ENCODE measurements at places on chromosomes 7 and 10.

GRCh38 chr10:110326351-110327032 is 21.8 kb upstream of the SMNDC1 start:
- DNase-seq, result no peak

DNA sequence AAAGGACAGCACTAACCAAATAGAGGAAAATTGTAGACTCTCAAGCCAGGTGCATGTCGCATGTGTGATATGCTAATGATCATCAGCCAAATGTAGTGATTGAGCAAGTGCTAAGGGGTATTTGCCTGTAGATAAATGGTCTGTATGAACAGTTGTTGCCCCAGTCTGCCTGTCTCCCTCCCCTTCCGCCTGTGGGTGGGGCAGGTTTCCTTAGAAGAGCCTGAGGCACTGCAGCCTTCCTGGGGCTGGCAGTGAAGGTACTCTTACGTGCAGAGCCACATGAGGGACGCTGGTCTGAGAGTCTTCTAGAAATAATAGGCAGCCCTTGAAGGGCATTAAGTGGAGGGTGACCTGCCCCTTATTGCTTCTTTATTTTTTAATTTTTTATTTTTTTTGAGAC is 152.1 kb downstream of the SNX10 start:
- no peak for DNase-seq

DNA sequence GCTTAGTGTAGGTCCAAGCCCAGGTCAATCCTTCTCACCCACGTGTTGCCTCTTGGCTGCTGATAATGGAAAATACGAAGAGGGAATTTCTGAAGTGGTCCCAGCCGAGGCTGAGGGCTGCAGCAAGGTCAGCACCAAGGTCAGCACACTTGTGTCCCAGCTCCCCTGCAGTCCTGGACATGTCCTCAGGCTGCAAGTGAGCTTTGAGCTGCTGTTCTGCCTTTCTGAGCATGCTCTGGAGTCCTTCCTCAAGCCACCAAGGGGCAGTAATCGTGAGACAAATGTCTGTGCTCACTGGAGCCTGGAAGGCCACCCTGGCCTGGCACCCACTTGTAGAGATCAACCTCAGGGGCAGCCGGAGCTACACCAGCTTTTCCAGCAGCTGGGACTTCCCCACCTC is 28.3 kb downstream of the DRGX start:
- no peak for DNase-seq

DNA sequence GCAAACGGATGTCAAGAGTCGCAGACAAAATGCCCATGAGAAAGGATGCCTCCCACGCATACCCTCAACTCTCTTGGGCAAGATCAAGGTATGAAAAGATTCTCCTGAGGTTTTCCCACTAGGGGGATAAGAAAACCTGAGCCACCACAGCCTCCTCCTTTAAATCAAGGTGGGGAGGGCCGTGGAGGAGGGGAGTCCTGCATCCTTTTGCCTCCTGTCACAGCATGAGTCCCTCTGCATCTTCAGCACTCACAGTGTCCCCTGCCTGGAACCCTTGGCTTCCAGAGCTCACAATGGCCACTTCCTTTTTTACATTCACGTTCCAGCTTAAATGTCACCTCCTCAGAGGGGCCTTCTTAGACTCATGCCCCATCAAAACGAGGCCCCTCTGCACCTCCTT is 207.6 kb downstream of the GLI3 start:
- DNase-seq, result no peak

GRCh38 chr10:11548065-11548767 is 63.2 kb downstream of the USP6NL start:
- DNase-seq, result no peak

DNA sequence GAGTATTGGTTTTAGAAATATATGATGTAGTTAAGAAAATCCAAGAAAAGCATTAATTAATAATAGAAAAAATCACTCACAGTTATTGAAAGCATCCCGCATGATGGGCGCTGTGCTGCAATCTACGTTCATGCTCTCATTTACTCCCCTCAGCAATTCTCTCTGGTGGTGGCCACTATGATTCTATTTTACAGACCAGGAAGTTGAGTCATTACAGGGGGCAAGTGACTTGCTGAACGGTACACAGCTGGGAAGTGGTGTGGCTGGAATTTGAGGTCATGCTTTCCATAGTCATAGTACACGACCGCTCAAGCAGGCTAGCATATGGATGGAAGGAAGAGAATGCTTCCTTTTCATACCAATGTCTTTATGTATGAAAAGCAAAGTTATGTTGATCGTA is 117.4 kb downstream of the TES start:
- no peak for DNase-seq

- DNase-seq, result no peak
Measured at GRCh38 chr7:152180587-152180986, 155.1 kb downstream of the GALNT11 start.

DNA sequence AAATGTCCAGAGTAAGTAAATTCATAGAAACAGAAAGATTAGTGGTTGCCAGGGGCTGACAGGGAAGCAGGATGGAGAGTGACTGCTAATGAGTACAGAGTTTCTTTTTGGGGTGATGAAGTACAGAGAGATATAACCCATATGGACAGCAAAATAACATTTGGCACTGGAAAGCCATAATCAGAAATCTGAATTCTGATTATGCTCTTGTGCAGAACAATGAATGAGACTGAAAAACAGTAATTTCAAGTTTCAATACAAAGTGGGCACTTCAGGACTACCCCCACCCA is 4.5 kb downstream of the RHEB start:
- no peak for DNase-seq

- DNase-seq, result no peak
Measured at GRCh38 chr7:37119296-37119860, 329.3 kb downstream of the ELMO1 start.

DNA sequence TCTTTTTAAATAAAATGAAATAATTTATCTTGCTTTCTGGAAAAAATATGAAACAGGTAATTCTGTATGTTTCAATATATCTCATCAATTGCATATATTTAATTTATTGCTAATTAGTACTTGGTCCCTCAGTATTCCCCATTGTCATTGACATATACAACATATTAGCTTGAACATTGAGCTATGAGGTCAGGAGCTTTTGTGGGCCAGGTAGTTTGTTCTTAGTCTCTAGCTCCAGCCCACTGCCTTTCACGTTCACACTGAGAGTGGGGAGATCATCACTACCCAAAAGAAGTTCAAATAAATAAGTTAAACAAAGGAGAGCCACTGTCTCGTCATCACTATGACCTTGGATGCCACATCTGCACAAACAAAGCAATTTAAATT is 54.7 kb upstream of the DKK1 start:
- no peak for DNase-seq

- no peak for DNase-seq
Measured at GRCh38 chr7:17063045-17063383, 181.2 kb upstream of the AGR3 start.

- DNase-seq, result no peak
Measured at GRCh38 chr7:156074084-156074483, 261.8 kb upstream of the SHH start.

All from T-helper 22 cell (primary cell).